ENCODE measurements at places on chromosomes 5 and 9. TPM values are rescaled to one million over a fixed set of nuclear protein-coding genes. Genes with fewer than 3 reads are reported as not detected.

- DNase-seq, result no peak
Observed at GRCh38 chr9:20988671-20989315, 42.6 kb downstream of the HACD4 start.

The TXNDC8 gene
- total RNA-seq, result not detected

DNA sequence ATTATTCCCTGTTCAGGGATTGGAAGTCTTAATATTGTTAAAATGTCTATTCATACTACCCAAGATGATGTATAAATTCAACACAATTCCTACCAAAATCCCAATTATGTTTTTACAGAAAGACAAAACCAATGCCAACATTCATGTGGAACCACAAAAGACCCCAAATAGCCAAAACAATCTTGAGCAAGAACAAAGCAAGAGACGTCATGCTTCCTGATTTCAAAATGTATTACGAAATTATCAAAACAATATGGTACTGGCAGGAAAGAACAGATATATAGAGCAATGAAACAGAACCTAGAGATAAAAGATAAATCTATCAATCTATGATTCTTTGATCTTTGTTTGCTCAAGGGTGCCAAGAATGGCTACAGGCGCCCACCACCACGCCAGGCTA, 237.9 kb downstream of the TAF11L14 start:
- DNase-seq, result no peak

DNA sequence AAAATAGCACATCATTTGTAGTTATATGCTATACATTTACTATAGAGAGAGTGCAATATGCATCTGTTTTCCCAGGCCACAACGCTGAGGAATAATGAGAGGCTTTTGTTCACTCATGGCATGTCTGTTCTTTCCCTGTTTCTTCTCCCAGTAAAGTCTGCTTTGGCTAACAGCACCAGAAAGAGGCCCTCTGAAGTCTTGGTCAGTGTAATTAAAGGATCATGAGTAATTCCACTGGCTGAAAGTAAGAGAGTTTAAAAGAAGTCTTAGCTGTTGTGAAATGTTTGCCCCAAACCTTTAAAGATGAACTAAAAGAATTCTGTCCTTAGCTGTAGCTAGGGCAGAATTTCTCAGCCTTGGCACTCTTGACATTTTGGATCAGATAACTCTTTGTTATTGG, 228.8 kb downstream of the TLE4 start:
- no peak for DNase-seq

The RANBP3L gene
- not detected for total RNA-seq

The SOHLH1 gene
- not detected for total RNA-seq

- no peak for DNase-seq
Observed at GRCh38 chr5:73974871-73975360, 348.9 kb downstream of the ARHGEF28 start.

DNA sequence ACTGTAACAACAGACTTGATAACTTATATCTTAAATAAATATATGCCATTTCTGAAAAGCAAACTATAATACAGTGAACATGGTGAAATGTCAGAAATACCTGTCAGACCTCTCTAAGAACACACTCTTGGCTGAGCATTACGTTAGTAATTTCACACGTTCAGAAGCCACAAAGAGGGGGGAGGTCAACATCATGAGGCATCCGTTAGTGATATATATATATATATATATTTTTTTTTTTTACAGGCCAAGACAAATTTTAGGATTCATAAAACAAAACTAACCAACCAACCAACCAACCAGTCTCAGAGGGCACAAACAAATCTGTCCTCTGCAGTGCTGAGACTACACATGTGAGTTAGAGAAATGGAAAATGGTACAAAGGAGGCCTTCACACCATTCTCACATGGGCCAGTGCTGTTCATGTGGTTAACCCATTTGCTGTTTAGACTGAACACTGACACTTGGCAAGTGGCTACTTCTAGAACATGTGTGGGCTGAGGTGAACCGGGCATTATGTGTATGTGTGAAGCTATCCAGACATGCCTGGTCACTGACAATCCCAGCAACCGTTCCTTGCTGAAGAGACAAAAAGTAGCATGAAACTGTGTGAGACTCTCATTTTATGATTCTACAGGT, 54.5 kb downstream of the ELL2 start:
- DNase-seq, result peak; percentile 52

GRCh38 chr5:129770024-129770820, 22.3 kb downstream of the MINAR2 start:
- no peak for DNase-seq

The ZBED3 gene
- 4.0 TPM for total RNA-seq

- DNase-seq, result no peak
Observed at GRCh38 chr5:59115345-59115744, 532.5 kb downstream of the RAB3C start.

DNA sequence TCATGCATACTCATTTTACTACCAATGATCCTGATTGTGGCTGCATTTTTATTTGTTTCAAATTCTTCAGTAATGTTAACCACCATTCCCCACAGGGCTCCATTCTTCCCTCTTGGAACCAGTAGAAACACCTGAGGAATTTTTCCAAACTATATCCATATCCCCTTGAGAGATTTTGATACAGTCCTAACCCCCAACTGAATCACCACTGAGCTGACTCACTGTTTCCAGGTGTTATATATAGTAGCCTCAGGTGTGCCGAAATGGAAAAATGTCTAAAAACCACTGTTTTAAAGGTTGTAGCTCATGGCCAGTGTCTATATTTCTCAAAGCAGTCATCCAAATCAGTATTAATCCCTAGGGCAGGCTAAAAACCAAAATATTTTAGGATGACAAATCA, 85.2 kb downstream of the MRPS27 start:
- no peak for DNase-seq

DNA sequence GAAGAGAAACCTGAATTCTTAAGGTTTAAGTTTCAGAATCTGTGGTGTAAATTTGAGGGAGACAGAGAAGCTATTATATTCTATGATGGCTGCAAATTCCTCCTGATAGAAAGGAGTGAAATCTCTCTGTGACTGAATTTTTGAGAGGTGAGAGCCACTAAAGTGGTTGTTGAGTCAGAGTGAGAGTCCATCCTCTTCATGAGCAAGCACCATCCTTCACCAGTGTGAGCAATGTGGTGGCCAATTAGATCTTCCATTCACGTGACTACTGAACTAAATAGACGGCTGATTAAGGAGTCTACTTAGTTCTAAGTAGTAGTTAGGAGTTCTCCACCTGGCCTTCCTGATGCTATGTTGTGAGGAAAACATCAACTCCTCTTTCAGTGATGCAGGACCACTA, 147.8 kb upstream of the CCNH start:
- DNase-seq, result no peak

The CER1 gene
- not detected for total RNA-seq

GRCh38 chr5:104347119-104347708, 784.6 kb upstream of the NUDT12 start:
- DNase-seq, result no peak

DNA sequence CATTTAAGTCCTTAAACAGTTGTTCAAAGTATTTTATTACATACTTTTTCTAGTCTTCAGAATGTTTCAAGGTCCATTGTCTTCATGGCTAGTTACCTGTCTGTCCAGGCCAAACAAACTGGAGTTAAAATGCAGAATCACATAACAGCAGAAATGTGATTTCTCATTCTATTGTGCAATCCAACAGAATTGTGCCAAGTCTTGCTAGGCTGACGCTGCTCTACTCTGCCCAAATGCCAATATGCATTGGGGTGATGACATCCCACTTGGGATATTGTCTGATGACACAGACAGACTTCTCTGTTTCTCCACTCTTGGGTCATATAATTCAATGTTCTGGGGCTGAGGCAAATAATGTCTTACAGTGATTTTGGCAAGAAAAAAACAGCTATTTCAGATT, 5.2 kb upstream of the SLC22A5 start:
- DNase-seq, result no peak

The TAF7 gene
- total RNA-seq, result 89.4 TPM

DNA sequence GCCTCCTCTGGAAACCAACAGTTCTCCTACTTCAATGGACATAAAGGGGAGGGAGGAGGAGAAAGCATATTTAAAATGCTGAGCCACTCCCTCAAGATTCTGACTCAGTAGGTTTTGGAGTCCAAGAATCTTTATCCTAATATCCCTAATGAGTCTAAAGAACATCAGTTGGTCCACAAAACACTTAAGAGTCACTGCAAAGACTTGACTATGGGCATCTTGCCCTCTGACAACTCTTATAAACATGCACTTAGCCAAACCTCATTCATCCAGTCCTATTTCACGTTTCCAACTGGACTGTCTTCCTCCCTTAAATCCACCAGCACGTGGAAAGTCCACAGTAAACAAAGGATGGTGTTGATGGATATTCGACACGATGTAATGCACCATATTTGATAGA, 172.5 kb downstream of the FAM114A2 start:
- DNase-seq, result no peak

- peak; percentile 20 for DNase-seq
Observed at GRCh38 chr5:73450137-73450536, 1.6 kb upstream of the FOXD1 start.

DNA sequence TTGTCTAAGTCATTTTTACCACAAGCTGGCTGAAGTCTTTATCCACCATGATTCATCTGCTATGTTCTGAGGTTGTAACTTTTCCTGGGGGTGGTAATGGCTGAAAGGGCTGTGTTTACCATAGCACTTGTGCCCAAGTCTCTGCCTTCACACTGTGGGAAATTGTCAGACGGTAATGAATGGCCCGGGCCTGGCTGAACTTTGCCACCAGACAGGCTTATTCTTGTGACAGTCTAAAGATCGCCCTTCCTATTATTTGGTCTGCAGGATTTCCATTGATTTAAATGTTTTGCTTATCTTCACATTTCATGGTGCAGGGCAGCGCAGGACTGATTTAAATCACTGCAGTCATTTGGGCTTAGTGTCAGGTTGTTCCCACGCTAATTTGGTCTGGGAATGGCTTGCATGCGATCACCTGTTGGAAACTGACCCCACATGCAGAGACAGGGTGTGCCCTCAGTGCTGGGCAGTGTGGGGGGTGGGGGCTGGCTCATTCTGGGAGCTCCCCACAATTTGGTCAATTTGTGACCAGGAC, 109.3 kb upstream of the ICE1 start:
- DNase-seq, result no peak

GRCh38 chr9:17488662-17489061, 90.2 kb upstream of the SH3GL2 start:
- DNase-seq, result no peak

The PTAR1 gene
- total RNA-seq, result 85.6 TPM

The PCDHA6 gene
- total RNA-seq, result not detected

DNA sequence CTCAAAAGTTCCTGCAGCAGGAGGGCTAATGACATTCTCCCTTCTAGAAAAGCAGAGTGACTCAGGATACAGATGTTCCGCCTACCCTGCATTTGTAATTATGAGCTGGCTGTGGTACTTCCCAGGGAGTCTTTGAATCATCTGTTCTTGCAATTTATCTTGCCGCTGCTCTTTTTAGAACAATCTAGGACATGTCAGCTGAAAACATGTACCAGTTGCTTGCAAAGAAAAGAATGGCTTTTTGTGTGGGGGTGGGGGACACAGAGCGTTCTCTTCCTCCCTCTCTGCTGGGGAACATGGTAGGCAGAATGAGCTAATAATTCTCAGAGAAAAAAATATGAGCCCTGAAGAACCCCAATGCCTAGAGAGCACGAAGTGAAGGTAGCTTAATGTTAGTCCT, 51.7 kb upstream of the TUT7 start:
- no peak for DNase-seq

The OR1Q1 gene
- total RNA-seq, result not detected

GRCh38 chr9:5749306-5749705, 83.6 kb downstream of the ERMP1 start:
- DNase-seq, result no peak
